ENCODE measurements at places on chromosomes 3 and 15. TPM values are rescaled to one million over a fixed set of nuclear protein-coding genes. Genes with fewer than 3 reads are reported as not detected.
A peak's percentile ranks its signal among the peaks of the same experiment; 100 is the strongest.

DNA sequence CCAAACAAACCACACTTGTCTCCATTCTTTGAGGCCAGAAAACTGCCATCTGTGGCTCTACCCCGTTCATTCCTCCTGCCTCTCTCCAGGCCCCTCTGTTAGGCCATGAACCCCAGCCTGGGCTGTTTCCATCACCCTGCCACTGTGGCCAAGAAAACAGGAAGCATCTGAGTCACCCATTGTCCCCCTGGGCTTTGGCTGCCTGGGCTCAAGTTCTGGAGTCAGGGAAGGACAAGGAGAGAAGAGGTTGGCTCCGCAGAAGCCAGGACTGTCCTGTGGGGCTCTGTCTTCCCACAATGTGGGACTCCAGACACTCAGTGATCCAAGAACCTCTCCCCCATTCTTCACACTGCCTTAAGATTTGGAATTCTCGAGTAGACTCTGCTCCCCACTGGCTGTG lies 14.8 kb upstream of the LCTL start:
- peak overlapping the region; percentile 53 for H3K27ac ChIP-seq
- peaks cover 11% of the 10 kb centered on the region for H3K27me3 ChIP-seq
- H3K4me3 ChIP-seq: no peak overlapping the region
- H3K36me3 ChIP-seq: no peaks in the 10 kb centered on the region
- peaks cover 32% of the 10 kb centered on the region for H3K4me1 ChIP-seq

DNA sequence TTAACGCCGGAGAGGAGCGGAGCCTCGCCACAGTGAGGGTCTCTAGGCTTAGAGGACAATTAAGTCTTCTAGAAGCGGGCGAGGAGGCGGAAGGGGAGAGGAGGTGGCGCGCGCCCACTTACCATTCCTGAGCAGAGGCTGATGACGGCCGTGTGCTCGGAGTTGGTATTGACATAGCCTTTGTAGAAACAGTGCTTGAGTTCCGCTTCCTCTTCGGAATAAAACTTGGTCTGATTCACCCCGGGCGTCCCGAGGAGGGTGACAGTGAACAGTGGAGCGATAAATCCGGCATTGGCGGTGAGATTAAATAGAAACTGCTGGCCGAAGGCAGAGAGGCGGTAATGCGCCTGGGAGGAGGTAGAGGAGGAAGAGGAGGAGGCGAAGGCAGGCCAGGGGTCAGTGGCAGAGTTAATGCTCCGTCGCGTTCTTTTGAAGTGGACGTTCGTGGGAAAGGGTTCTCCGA lies 1.3 kb downstream of the ADAMTS9 start:
- H3K27me3 ChIP-seq: peaks cover 18% of the 10 kb centered on the region
- peaks cover 27% of the 10 kb centered on the region for H3K4me1 ChIP-seq
- H3K4me3 ChIP-seq: peak overlapping the region; percentile 90
- H3K27ac ChIP-seq: peak overlapping the region; percentile 31

The GOLGA8K gene
- not detected for total RNA-seq

GRCh38 chr3:140530131-140530530 lies 147.7 kb upstream of the TRIM42 start:
- H3K4me3 ChIP-seq: no peak overlapping the region
- no peaks in the 10 kb centered on the region for H3K27me3 ChIP-seq
- no peak overlapping the region for H3K27ac ChIP-seq
- no peak for DNase-seq

- no peaks in the 10 kb centered on the region for H3K4me1 ChIP-seq
- no peak overlapping the region for H3K27ac ChIP-seq
- DNase-seq: no peak
- no peaks in the 10 kb centered on the region for H3K36me3 ChIP-seq
Observed at GRCh38 chr15:70142322-70143191, 44.8 kb upstream of the TLE3 start.

GRCh38 chr15:52715411-52715810 lies 36.2 kb upstream of the ATOSA start:
- H3K4me3 ChIP-seq: no peak overlapping the region
- no peaks in the 10 kb centered on the region for H3K4me1 ChIP-seq
- H3K27ac ChIP-seq: no peak overlapping the region
- peaks cover 2% of the 10 kb centered on the region for H3K27me3 ChIP-seq

The GABRB3 gene
- total RNA-seq: 5.1 TPM

DNA sequence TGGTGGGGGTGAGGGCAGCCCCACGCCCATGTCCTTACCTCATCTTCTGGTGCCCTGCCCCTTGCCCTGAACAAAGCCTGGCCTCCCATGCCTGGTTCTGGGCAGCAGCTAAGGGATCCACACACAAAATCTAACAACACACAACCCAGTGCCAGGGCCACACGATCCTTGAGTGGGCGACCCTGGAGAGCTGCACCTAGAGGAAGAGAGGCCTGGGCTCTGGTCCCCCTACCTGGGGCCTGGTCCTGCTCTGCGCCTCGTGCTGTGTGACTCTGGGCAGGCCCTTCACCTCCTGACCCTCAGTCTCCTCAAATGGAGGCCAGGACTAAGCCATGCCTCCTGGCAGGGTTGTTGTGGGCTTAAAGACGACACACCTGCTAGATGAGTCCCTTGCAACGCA lies 20.0 kb upstream of the C3orf22 start:
- no peak overlapping the region for H3K4me3 ChIP-seq
- DNase-seq: no peak
- H3K4me1 ChIP-seq: no peaks in the 10 kb centered on the region
- H3K36me3 ChIP-seq: no peaks in the 10 kb centered on the region
- H3K27me3 ChIP-seq: peaks cover 41% of the 10 kb centered on the region

DNA sequence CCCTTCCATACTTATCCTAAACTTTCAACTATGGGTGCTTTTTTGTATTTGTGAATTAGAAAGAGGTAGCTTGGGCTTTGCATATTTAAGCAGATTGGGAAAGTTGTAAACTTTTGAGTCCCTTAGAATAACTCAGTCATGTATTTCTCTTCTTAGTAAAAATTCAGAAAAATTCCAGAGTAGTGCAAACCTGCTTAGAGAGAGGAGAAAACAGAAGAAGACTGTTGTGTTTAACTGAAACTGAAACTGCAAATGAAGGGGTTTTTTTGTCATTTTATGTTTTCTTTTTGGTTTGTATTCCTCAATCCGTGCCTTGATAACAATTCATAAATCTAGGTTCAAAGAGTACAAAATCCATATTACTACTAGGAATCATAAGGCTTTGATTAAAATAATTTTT lies 31.3 kb downstream of the CD200 start:
- no peak overlapping the region for H3K4me3 ChIP-seq
- DNase-seq: no peak
- H3K27ac ChIP-seq: no peak overlapping the region
- no peaks in the 10 kb centered on the region for H3K4me1 ChIP-seq
- H3K36me3 ChIP-seq: no peaks in the 10 kb centered on the region

- peaks cover 15% of the 10 kb centered on the region for H3K4me1 ChIP-seq
- H3K27me3 ChIP-seq: no peaks in the 10 kb centered on the region
- no peak overlapping the region for H3K27ac ChIP-seq
- no peak for DNase-seq
- no peak overlapping the region for H3K4me3 ChIP-seq
Observed at GRCh38 chr3:53039376-53039752, 6.5 kb downstream of the SFMBT1 start.

DNA sequence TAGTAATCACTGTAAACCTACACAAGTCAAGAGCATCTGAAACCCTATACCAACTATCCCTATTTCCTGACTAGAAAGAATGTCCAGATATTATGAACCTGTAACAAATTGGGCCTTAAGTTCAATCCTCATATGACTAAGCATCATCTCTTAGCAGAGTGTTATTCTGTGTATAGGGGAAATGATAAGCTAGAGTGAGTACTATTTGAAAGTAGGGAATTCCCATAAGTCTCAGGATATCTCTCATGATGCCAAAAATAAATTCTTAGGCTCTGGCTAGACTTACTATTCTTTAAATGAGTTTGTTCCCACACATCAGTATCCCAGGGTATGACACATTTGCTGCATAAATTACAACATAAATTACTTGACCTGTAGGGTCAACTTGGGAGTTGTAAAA lies 15.3 kb downstream of the MRPL47 start:
- DNase-seq: no peak
- H3K27ac ChIP-seq: 0 out of 2 replicates have a peak overlapping the region, but pooled peaks have one; percentile 5
- H3K4me3 ChIP-seq: no peak overlapping the region
- peaks cover 17% of the 10 kb centered on the region for H3K36me3 ChIP-seq
- no peaks in the 10 kb centered on the region for H3K27me3 ChIP-seq

- H3K36me3 ChIP-seq: peaks cover 22% of the 10 kb centered on the region
- H3K27ac ChIP-seq: no peak overlapping the region
- no peak for DNase-seq
- no peak overlapping the region for H3K4me3 ChIP-seq
Observed at GRCh38 chr3:158737976-158738615, 5.8 kb upstream of the RARRES1 start.

DNA sequence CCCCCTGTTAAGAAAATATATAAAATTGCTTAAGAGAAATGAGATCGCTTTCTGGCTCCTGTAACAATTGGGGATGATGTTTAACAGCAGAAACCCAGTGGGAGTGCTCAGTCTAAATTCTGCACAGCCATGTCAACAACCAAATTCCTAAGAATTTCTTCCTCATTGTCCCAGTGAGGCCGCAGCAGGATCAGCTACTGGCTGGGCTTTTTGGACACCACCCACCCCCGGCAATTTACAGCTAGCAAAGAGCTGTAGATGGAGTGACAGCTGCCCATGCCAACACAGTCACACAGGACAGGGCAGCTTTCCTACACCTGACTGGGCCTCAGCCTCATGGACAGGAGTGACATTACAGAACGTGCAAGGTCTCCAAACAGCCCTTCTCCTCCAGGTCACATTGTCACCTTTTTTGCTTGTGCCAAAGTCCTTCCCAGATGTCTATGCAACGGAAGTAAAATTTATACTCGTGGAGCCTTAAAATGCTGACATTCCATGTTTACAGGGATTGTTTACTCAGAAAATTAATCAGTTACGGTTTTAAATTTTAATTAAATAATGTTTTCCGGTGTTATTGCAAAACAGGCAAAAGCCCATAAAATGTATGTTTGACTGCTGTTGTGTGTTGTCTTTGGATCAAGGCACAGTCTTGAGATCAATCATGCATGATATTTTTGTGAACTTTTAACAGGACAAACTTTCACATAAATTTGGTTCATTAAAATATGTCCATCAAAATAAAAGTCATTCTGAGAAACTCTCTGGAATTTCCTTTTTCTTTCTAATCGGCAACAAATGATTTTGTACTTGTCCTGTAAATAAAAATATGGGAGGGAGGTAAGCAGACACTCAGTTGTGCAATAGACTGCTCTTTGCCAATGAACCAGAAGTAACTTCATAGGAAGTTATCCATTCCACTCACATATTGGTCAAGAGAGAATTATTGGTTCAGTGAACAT lies 943.2 kb downstream of the MCTP2 start:
- no peaks in the 10 kb centered on the region for H3K36me3 ChIP-seq
- H3K4me3 ChIP-seq: no peak overlapping the region
- DNase-seq: no peak

GRCh38 chr3:47989981-47990440 lies 26.2 kb downstream of the MAP4 start:
- peaks cover 43% of the 10 kb centered on the region for H3K4me1 ChIP-seq
- H3K27ac ChIP-seq: peak overlapping the region; percentile 70
- DNase-seq: peak; percentile 92
- no peaks in the 10 kb centered on the region for H3K27me3 ChIP-seq
- no peak overlapping the region for H3K4me3 ChIP-seq
- H3K36me3 ChIP-seq: peaks cover 8% of the 10 kb centered on the region

GRCh38 chr3:107283948-107284347 lies 93.3 kb upstream of the CCDC54 start:
- no peaks in the 10 kb centered on the region for H3K36me3 ChIP-seq
- peaks cover 26% of the 10 kb centered on the region for H3K4me1 ChIP-seq
- DNase-seq: no peak
- no peak overlapping the region for H3K4me3 ChIP-seq
- peaks cover 8% of the 10 kb centered on the region for H3K27me3 ChIP-seq
- H3K27ac ChIP-seq: no peak overlapping the region

The TGM4 gene
- total RNA-seq: not detected

DNA sequence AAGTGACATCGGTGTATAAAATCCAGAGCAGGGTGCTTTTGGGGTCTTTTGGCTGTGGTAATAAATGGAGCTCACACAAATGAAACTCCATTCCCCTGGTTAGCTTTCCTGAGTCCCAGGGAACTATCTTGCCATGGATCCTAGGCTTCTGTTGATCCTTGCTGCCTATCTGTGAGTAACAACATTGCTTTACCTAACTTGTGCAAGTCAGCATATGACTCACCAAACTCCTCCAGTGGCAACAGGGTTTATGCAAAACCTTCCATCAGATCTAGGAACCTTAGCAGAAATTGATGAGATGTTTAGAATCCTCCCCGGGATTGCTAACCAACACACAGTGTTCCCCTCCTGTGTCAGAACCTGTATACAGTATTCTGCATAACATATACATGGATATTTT lies 105.4 kb downstream of the SCAPER start:
- peaks cover 5% of the 10 kb centered on the region for H3K36me3 ChIP-seq
- H3K4me3 ChIP-seq: no peak overlapping the region
- H3K27ac ChIP-seq: peak overlapping the region; percentile 57
- DNase-seq: peak; percentile 67

DNA sequence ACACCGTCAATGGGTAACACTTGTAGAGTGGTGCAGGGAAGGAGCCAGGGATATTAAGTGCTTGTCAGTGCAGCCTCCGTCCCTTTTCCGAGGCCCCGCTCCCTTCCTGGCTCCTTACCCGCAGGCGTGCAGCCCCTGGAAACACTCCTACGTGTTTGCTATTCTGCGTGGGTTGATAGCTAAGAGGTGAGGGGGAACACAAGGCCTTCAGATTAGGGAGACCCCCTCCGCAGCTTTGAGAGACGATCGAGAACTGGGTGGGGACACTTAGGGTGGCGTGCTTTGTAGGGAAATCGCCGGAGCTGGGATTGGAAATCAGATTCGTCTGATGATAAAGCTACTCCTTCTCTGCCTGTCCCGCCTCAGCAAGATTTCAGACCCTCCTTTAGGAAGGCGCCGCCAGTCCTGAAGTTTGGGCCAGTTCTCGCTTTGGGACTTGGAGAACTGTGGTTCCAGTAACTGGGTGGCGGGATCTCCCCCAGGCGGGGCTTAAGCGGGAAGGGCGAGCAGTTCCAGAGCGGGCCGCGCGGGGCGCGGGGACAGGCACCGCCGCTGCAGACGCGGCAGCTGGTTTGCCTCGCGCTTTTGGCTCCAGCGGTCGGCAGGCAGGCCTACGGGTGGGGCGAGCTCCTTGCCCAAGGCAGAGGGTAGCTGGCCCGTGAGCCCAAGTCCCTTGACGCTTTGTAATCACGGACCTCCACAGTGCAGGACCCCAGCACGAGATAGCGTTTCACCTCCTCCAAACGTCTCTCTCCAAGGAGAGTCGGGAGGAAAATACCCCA lies 8.0 kb upstream of the FAM107A start:
- peaks cover 31% of the 10 kb centered on the region for H3K27me3 ChIP-seq
- 0 out of 2 replicates have a peak, but pooled peaks cover 6% of the 10 kb centered on the region for H3K36me3 ChIP-seq
- peak; percentile 55 for DNase-seq
- H3K4me3 ChIP-seq: peak overlapping the region; percentile 94

- no peak for DNase-seq
- H3K27ac ChIP-seq: no peak overlapping the region
- H3K4me3 ChIP-seq: no peak overlapping the region
- H3K4me1 ChIP-seq: peaks cover 55% of the 10 kb centered on the region
Observed at GRCh38 chr3:23952646-23953045, 7.6 kb downstream of the NR1D2 start.

- H3K4me3 ChIP-seq: no peak overlapping the region
- no peaks in the 10 kb centered on the region for H3K4me1 ChIP-seq
- H3K36me3 ChIP-seq: no peaks in the 10 kb centered on the region
- no peak overlapping the region for H3K27ac ChIP-seq
- H3K27me3 ChIP-seq: no peaks in the 10 kb centered on the region
- no peak for DNase-seq
Observed at GRCh38 chr3:165279471-165279870, 83.3 kb upstream of the SLITRK3 start.

Measured in HFFc6 (cell line).